ENCODE measurements at places on chromosomes 11 and 22. TPM values are rescaled to one million over a fixed set of nuclear protein-coding genes. Genes with fewer than 3 reads are reported as not detected.

GRCh38 chr11:124791626-124792341, 8.4 kb downstream of the MSANTD2 start:
- no peak for DNase-seq

DNA sequence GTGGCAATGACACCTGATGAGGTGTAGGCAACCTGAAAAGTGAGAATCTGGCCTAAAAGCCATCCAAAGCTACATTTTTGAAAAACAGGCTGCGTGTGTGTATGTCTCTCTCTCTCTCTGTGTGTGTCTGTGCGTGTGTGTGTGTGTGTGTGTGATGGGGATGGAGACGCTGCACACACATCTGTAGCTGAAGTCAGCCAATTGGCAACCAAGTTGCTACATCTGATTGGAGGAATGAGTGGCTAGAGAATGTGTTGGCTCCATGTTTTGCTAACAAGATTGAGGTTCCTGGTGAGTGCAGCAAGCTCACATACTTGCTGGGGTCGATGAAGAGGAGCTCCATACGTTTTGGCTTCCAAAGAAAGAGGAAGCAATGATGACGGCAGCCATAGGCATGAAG, 311.4 kb upstream of the NCAM1 start:
- DNase-seq = no peak

- DNase-seq = peak; percentile 67
These were observed 372.1 kb downstream of the FAT3 start for GRCh38 chr11:92596596-92597317.

DNA sequence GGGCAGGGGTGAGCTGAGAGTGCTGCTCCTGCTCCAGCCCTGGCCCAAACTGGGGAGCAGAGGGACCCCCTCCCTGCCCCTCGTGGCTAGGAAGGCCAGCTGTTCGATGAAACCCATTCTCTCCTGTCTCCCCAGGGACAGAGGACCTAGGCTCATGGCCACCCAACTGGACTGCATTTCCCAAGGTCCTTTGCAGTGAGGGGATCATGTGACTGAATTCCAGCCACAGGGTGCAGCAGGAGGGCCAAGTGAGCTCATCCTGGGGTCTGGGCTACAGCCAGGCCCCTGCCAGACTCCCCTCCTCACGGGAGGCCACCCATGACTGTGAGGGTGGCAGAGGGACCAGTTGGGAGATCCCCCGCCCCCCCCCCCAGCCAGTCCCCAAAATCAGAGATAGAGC, 777.6 kb downstream of the TBC1D22A start:
- no peak for DNase-seq

- DNase-seq = no peak
These were observed 74.1 kb upstream of the CSNK2A3 start for GRCh38 chr11:11427140-11427539.

DNA sequence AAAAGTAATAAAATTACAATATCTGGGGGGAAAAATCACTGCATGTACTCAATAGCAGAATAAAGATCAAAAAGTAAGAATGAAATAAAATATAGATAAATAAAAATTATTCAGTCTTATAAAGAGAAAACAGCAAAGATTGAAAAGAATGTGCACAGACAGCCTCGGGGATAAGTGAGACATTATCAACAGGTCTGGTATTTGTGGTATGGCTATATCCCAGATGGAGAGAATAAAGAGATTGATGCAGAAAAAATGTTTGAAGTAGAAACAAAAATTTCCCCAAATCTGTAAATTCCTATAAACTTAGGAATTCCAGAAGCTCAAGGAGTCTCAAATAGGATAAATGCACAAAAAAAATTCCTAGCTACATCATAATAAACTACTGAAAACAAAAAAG, 74.5 kb upstream of the LUZP2 start:
- no peak for DNase-seq

DNA sequence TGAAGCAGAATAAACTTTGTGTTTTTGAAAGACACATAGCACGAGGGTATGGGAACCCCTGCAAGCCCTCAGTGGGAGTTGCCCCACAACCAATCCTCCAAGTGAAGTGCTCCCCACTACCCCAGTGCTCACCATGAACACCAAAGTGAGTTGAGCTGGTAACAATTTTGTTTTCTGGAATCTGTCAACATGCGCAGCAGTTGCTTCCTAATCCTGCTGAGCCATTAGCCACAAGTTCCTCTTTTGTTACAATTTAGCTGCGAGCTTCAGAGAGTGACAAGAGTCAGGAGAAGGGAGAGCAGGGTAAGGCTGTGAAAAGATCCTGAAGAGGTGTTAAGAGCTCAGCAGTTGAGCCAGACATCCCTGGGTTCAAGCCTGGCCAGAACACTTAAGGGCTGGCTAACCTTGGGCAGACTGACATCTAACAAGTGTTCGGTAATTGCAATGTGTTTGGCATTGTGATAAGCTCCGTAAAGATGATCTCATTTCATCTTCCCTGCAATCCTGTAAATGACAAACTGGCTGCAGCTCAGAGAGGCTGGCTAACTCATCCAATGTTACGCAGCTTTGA, 24.1 kb upstream of the ASPHD2 start:
- DNase-seq = no peak

- DNase-seq = peak; percentile 59
These were observed 26.1 kb upstream of the RTL6 start for GRCh38 chr22:44523981-44524759.

DNA sequence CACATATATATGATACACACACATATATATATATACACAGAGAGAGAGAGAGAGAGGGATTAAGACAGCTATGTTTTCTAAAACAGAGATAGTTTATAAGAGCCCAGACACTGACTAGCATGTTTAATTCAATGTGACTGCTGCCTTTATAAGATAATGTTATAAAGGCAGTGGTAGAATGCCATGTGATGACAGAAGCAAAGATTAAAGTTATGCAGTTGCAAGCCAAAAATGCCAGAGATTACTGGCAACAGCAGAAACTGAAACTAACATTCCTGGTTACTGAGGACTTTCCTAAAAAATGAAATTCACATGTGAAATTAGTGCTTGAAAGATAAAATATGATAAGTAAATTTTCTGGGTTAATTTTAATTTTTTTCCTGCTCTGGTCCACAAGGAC, 1888.9 kb downstream of the LRRC4C start:
- DNase-seq = no peak

GRCh38 chr11:109939166-109939810, 153.9 kb upstream of the ZC3H12C start:
- DNase-seq = peak; percentile 85

DNA sequence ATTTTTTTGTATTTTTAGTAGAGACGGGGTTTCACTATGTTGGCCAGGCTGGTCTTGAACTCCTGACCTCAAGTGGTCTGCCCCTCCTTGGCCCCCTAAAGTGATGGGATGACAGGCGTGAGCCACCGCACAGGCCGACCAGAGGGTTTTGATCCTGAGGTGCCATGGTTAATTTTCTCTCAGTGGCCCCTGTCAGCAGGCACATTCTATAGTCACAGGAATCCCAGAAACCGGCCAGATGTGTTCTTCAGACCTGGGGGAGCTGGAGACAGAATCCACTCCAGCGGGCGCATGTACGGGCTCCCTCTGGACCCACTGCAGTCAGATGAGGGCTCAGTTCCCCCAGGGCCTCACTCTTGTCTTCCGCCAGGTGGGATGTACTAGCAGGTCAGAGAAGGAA, 17.0 kb downstream of the IGLL1 start:
- DNase-seq = no peak

- no peak for DNase-seq
These were observed 799.4 kb upstream of the TENM4 start for GRCh38 chr11:80240245-80240644.

GRCh38 chr11:43789700-43790443, 90.8 kb upstream of the ALKBH3 start:
- DNase-seq = peak; percentile 82

DNA sequence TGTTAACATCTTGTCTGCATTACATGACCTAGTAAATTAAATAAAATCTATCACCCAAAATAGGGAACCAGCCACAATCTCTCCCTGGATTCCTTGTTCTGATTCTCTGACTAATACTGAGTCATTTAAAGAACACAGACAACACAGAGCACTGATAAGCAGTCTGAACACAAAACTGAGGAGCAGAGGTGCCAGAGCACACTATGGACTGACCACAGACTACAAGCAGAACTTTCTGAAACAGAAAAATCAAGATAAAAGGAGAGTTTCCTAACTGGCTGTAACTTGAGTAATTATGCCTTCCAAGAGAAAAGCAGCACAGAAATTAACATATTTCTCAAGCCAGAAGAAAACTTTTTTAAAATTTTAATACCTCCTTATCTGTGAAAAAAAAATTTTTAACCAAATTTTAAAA, 128.8 kb downstream of the SGSM3 start:
- DNase-seq = peak; percentile 95

- no peak for DNase-seq
These were observed 3.6 kb upstream of the C11orf86 start for GRCh38 chr11:66971488-66971887.

DNA sequence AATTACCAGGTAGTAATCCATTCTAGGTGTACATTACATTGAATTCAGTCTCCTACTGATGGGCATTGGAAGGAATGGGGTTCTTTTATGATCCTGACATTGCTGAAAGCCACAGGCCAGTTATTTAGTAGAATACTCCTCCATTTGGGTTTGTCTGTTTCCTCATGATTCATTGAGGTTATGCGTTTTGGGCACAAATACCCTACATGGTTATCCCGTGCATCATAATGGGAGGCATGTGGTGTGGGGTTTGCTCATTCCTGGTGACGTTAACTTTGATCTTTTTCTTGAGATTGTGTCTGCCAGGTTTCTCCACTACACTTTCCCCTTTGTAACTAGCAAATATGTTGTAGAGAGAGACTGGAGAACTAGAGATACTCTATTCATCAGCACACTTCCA, 5.5 kb downstream of the FOLR3 start:
- peak; percentile 93 for DNase-seq

- no peak for DNase-seq
These were observed 113.7 kb upstream of the BLID start for GRCh38 chr11:122229481-122230384.

GRCh38 chr11:122523846-122524805, 131.4 kb upstream of the UBASH3B start:
- DNase-seq = peak; percentile 39

DNA sequence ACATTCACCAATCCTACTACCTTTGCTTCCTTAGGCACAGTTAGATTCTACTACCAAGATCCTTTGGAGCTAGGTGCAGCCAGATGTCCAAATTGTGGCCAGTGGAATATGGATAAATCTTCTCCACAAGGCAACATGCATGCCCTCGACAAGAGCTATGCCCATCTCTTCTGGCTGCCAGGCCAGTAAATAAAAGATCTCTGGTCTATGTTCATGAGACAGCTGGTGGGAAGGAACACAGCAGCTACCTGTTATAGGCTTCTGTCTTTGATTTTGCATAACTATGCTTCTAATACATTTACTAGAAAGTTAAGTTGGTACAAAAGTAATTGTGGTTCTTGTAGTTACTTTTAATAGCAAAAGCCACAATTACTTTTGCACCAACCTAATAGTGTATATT, 182.7 kb downstream of the DLG2 start:
- DNase-seq = no peak

- DNase-seq = peak; percentile 58
These were observed 41.5 kb upstream of the HSPA8 start for GRCh38 chr11:123103326-123103980.

CEP126 gene
- total RNA-seq = 3.8 TPM

HPS4 gene
- total RNA-seq = 34.7 TPM

SOX6 gene
- total RNA-seq = 12.1 TPM

CRYAB gene
- total RNA-seq = 63.0 TPM

MCAM gene
- total RNA-seq = 965 TPM

MS4A3 gene
- total RNA-seq = not detected

RIN1 gene
- total RNA-seq = 5.9 TPM

GRIK4 gene
- total RNA-seq = not detected

RGL4 gene
- not detected for total RNA-seq

MEI1 gene
- total RNA-seq = 0.52 TPM

FREY1 gene
- total RNA-seq = not detected

TRIM48 gene
- total RNA-seq = not detected

BATF2 gene
- total RNA-seq = 1.1 TPM

Measured in renal cortical epithelial cell (primary cell).